T-helper 2 cell treated with Interferon-gamma antibody and Interleukin-4, amounts not matched to agents 100 ng/mL and 5 ng/mL, for 36 hours (primary cell): ENCODE measurements at places on chromosomes 13 and 19. TPM values are rescaled to one million over a fixed set of nuclear protein-coding genes. Genes with fewer than 3 reads are reported as not detected.

The PLIN4 gene
- total RNA-seq, result not detected in 2 replicates

The UBL3 gene
- 10.8 and 11.3 TPM in 2 replicates for total RNA-seq

The NCAN gene
- total RNA-seq, result 0.48 TPM in 1 of 2 replicates, not detected in the other

The ZNF85 gene
- 10.5 and 13.4 TPM in 2 replicates for total RNA-seq

The ASPDH gene
- not detected in 2 replicates for total RNA-seq

The STAP2 gene
- 10.4 and 10.6 TPM in 2 replicates for total RNA-seq
